Renal cortex interstitium (tissue), 15 donors: ENCODE measurements at places on chromosomes 16 and 17. TPM values are rescaled to one million over a fixed set of nuclear protein-coding genes. Genes with fewer than 3 reads are reported as not detected.

LRRC37A2 gene
- 42.5 TPM for polyA plus RNA-seq

CD300LB gene
- polyA plus RNA-seq = 0.44 TPM

IRX6 gene
- 5.5 TPM for polyA plus RNA-seq

TRIM72 gene
- 0.09 TPM for polyA plus RNA-seq

KPNA2 gene
- 144 TPM for polyA plus RNA-seq

HS3ST3B1 gene
- 29.7 TPM for polyA plus RNA-seq

CPD gene
- 105 TPM for polyA plus RNA-seq

ANKFN1 gene
- polyA plus RNA-seq = 0.70 TPM

TBC1D3I gene
- polyA plus RNA-seq = not detected

ALOX12B gene
- polyA plus RNA-seq = 0.66 TPM

CFAP97D1 gene
- not detected for polyA plus RNA-seq

MED1 gene
- 56.3 TPM for polyA plus RNA-seq

RND2 gene
- 3.9 TPM for polyA plus RNA-seq

CPHXL2 gene
- polyA plus RNA-seq = 0.11 TPM

HP gene
- polyA plus RNA-seq = 0.85 TPM

ASPA gene
- 31.7 TPM for polyA plus RNA-seq

TNS4 gene
- 0.03 TPM for polyA plus RNA-seq

GJC1 gene
- polyA plus RNA-seq = 29.1 TPM

PNMT gene
- 2.8 TPM for polyA plus RNA-seq

CACNG5 gene
- polyA plus RNA-seq = 2.9 TPM

TEX14 gene
- 0.73 TPM for polyA plus RNA-seq

SLC13A2 gene
- polyA plus RNA-seq = 12.2 TPM

ULK2 gene
- polyA plus RNA-seq = 27.8 TPM

AOC3 gene
- polyA plus RNA-seq = 6.3 TPM

HNF1B gene
- polyA plus RNA-seq = 115 TPM

C16orf54 gene
- 0.29 TPM for polyA plus RNA-seq

CCDC200 gene
- polyA plus RNA-seq = 11.3 TPM

VASN gene
- 57.5 TPM for polyA plus RNA-seq

MED9 gene
- 22.4 TPM for polyA plus RNA-seq

SLC6A2 gene
- 0.08 TPM for polyA plus RNA-seq
